Choroid plexus epithelial cell (primary cell): ENCODE measurements at places on chromosomes 2 and 18.

DNA sequence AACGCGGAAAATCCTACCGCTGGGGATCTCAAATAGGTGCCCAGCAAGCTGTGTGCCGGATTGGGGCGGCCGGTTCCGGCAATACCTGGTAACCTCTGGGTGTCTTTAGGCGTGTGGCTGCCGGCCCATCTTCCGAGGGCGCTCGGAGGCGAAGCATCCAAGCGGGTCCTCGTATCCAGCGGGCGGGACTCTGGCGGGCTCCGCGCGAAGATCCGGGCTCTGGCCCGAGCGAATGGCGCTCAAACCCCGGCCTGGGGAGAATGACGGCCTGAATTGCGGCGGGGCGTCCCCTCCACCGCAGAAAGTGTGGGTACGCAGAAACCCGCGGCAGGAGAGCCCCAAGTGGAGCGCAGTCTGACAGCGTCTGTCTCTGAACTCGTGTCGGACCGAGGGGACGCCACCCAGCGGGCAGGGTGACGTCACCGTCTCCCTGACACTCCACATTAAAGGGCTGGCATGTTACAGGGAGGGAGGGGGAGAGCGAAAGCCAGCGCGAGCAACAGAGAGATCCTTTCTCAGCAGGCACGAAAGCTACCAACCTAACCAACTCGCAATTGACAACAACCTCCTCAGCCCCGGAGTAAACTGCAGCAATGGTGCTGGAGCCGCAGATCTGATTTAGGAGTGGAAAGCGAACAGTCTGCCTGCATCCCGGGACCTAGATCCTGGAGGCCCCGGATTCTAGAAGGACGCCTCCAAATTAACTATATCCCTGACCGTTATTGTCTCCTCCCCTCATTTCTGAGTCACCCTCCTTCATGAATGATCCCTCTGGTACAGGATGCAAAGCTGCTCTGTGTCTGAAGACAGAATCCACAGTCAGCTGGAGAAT lies at the start of gene SKOR2:
Gene SKOR2 (minus strand): TSS at position 372 of the 832 bp plus-strand sequence. CDS start 2,477 bp downstream, outside the sequence.
- no peak for DNase-seq

GRCh38 chr2:16314691-16315457 lies 350.8 kb downstream of the CYRIA start:
- DNase-seq: no peak

DNA sequence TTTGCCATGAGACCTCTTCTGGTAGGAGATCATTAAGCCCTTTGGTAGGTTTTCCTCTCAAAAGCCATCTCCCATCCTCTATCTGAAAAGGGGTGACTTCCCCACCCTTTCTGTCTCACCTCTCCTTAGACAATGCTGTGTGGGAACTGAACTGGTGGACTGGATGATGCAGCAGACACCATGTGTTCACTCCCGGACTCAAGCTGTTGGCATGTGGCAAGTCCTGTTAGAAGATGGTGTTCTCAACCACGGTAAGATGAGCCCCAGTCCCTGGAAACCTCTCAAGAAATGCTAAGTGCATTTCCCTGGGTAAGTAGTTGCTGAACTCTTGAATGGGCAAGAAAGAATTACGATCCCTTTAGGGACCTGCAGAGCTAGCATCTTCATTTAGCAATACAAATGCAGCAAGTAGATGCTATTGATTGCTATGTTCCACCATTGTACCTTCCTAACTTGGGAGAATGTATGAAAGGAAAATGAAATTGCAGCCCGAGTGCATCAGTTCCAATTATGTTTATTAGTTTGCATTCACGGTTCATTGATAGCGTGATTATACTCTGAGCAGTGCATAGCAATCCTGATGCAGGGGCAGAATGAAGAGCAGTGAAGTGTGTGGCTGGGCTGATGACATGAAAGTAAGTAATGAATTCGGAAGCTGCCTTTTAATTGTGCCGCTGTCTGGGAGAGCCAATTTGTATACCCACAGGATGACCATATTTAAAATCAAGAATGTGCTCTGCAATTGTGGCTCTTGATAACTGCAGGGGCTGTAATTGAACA lies 110.0 kb upstream of the MAP3K20 start:
- DNase-seq: no peak

- no peak for DNase-seq
Measured at GRCh38 chr2:117126656-117127055, 687.8 kb upstream of the DDX18 start.

GRCh38 chr2:133836691-133837345 lies 268.6 kb upstream of the NCKAP5 start:
- no peak for DNase-seq

GRCh38 chr2:233094614-233095013 lies 34.5 kb downstream of the INPP5D start:
- no peak for DNase-seq

DNA sequence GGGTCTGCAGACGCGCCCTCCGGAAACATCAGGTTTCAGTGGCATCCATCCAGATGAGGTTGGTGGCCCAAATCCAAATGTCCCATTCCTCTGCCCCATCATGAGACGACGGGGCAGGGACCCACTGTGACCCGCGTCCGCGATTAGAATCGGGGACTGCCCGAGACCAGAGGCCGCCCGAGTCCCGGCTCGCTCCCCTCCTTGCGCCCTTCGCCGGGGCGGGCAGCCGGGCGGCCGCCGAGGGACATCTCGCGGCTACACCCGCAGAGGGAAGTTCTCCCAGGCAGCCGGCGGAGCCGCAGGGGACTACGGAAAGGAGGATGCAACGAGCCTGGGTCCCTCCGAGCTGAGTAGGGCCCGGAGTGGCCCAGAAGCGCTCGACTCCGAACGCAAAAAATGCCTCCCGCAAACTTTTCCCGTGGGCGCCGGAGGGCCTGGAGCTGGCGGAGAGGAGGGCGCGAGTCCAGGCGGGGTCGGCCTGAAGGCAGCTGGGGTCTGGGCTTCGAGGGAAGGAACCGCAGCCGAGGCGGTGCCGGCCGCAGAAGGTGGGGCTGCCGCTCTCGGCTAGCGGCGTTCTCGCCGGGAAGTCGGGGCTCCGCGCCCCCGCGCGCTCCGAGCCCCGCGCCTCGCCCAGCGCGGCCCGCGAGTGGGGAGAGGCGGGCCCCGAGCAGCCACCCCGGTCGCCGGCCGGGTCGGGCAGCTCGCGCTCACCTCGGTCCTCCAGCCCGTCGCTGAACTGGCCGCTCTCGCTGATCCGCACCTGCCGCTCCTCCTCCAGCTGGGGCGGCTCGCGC lies 580 bp downstream of the TMEM163 start:
- peak; percentile 2 for DNase-seq
